ENCODE measurements at places on chromosomes 7 and 10.

GRCh38 chr7:128389618-128390329, 20.0 kb downstream of the IMPDH1 start:
- DNase-seq, result no peak

DNA sequence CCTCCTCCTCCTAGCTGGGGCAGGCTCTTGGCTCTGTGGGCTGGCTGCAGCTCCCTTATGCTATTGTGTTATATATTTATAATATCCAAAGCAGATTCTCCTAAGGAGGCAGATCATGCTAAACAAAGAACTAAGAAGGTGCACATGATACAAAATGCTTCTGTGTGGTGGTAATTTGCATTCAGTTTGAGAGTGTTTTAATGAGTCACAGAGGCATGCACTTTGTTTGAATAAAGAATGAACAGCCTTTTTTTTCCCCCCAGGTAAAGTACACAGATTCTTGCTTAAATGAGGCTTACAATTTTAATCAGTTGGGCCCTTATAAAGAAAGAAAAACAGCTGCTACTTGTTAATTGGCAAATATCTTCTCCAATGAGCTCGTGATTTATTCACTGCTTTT, 95.0 kb downstream of the FANK1 start:
- no peak for DNase-seq

DNA sequence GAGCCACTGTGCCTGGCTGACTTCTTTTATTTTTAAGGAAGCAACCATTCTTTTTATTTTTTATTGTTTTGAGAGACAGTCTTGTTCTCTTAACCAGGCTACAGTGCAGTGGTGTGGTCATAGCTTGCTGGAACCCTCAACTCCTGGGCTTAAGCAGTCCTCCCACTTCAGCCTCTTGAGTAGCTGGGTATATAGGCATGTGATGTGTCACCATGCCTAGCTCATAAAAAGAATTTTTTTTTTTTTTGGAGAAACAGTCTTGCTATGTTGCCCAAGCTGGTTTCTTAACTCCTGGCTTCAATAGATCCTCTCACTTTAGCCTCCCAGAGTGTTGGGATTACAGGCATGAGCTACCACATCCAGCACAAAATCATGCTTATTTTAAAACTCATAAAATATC, 5.8 kb downstream of the MCU start:
- peak; percentile 51 for DNase-seq

GRCh38 chr7:152414779-152415178, 21.0 kb downstream of the KMT2C start:
- no peak for DNase-seq

DNA sequence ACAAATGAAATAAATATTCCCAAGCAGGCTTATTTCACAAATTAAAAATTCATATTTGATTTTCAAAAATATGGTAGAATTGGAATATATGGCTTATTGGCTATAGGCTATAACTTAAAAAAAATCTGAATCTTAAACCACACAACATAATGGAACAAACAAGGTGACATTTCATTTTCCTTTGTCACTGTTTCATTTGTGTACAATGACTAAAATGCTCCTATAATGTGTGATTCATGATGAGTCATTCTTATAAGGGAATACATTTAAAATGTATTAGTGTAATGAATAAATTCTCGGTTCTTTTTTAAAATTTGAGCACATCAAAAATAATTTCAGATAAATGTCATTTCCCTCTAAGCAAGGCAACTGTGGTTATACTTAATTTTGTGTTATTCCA, 148.0 kb upstream of the ANK3 start:
- DNase-seq, result no peak

GRCh38 chr10:46198516-46198915, 88.3 kb upstream of the ANTXRL start:
- DNase-seq, result peak; percentile 30

DNA sequence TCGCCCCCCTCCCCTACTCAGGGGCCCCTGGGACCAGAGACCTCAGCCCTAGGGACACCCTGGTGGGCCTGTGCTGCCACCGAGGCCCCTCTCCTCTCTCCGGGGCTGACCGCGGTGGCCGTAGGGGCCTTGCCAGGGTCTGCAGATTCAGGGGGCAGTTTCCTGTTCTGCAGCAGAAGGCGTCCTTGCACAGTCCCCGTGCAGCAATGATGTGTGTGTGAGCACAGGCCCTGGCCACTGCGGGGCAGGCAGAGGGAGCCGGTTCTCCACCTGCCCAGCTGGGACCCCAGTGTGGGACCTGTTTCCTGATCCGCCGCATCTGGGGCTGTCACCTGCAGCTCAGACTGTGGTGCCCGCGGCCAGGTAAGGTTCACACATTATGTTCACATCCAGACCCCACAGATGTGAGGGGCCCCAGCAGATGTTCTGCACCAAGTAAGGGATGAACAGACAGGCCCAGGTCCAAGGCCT, 60.7 kb upstream of the DNAJB6 start:
- no peak for DNase-seq

GRCh38 chr7:67019562-67020390, 23.1 kb downstream of the TYW1 start:
- no peak for DNase-seq

DNA sequence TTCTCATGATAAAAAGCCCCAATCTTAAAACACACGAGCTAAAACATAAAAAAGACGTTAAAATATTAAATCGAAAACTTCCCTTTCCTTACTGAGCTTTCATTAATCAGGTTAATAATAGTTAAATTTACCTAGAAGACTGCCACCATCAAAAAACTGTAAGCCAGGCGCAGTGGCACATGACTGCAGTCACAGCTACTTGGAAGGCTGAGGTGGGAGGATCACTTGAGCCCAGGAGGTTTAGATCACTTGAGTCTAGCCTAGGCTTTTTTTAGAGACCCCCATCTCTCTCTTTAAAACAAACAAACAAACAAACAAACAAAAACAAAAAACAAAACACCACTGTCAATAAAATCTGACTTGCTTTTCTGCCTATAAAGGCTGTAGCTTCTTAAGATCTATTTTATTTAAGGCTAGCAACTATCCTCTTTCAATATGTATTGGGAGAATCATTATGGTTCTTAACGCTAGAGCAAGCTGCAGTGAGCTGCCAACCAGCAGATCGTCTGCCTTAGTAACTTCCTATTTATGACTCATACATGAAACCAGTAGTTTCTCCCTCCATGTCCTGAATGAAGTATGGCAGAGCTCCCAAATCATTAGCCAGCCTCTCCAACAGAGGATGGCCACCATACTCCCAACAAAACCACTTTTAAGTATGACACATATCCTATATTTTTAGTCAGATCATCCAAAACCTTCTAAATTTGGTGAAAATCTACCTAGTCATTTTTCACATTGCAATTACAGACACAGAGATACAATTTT, 163.7 kb downstream of the SRPK2 start:
- DNase-seq, result peak; percentile 86

GRCh38 chr10:83991986-83992753, 147.1 kb upstream of the GHITM start:
- DNase-seq, result peak; percentile 28

- no peak for DNase-seq
These were observed 175.0 kb downstream of the POU6F2 start for GRCh38 chr7:39152701-39153100.

- no peak for DNase-seq
These were observed 40.8 kb upstream of the SLC35B4 start for GRCh38 chr7:134357486-134357885.

- DNase-seq, result no peak
These were observed 36.7 kb downstream of the PAPOLB start for GRCh38 chr7:4825081-4825480.

GRCh38 chr7:1101563-1102431, 13.9 kb downstream of the GPER1 start:
- DNase-seq, result no peak

DNA sequence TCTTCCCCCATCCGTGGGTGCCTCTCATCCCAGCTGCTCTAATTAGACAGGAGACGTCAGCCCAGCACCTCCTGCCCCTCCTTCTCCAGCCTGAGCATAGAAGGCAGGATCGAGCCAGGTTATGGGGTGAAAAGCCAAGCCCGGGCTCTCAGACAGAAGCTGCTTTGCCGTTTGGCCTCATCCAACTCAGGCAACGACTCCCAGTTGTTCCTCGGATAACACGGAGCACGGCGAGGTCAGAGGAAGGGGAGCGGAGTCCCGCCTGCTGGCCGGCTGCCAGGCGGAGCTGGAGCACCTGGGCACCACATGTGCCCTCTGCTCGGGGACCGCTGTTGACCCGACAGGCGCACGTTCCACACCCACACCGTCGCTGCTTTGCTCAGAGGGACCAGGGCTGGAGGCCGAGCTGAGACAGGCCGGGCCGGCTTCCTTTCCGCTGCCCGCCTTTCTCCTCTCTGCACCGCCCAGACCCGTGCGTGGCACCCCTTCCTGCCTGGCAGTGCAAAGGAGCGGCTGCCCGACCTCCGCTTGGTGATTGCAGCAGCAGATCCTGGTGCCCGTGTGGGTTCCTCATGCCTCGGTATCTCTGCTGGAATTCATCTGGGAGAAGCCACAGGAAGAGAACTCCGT, 21.6 kb upstream of the UNCX start:
- no peak for DNase-seq

DNA sequence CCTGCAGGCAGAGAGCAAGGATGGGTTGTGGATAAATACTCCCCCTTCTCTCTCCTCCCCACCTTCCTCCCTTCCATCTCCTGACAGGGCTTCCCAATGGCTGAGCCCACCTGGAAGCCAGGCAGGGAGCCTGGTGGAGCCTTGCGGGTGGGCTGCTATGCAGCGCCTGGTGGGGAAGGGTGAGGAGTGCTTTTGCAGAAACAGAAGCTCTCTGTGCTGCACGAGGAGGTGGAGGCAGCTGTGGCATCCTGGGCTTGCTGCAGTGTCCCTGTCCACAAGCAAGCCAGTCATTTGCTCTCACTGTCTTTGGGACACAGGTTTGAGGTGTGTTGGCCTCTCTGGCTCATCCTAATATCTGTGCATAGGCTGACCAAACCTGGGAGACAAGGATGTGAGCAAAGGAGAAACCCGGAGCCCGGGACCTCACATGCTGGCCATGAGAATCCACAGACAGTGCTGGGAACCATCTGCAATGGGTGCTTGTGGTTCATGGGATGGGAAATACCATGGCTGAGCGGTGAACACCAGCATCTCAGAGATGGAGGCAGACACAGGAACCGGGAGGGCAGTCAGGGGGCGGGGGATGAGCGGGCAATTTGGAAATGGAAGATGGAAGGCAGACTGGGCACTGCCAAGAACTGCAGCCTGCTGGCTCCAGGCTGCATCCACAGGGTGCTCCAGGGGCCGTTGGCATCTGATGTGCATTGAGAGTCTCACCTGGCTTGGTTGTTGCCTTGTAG, 364.2 kb downstream of the GLRX3 start:
- DNase-seq, result no peak

- no peak for DNase-seq
These were observed 35.3 kb downstream of the ABCB5 start for GRCh38 chr7:20650782-20651181.

GRCh38 chr7:69849268-69849667, 251.0 kb downstream of the AUTS2 start:
- DNase-seq, result no peak

DNA sequence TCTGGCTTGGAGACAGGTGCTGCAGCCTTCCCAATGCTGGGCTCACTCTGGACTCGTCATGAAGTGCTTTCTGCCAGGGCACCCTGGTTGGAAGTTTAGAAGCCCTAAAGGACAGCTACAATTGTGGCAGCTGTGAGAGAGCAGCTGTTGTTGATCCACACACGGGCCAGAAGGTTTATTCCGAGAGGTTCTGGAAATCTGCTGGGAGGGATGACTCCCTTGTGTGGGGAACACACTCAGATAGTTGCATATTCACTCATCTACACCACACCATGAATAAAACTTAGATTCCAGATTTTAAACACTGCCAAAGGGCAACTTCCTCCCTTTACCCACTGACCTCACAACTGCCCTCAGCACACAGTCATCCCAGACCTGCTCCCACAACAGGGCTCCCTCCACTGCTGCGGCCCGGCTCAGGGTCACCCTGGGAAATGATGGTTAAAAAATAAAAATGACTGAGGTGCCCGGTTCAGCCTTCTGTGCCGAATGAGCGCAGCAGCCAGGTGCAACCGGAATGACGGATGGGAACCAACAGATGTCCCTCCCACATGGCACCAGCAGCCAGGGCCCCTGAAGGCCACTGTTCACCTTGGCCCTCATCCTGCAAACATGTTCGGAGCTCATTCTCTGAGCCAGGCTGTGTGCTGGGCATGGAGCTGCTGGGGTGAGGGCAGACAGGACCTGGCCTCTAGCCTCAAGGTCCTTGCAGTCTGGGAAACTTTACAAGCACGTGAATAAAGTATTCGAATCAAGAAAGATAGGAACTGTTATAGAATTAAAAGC, 40.2 kb downstream of the ASB13 start:
- DNase-seq, result no peak

DNA sequence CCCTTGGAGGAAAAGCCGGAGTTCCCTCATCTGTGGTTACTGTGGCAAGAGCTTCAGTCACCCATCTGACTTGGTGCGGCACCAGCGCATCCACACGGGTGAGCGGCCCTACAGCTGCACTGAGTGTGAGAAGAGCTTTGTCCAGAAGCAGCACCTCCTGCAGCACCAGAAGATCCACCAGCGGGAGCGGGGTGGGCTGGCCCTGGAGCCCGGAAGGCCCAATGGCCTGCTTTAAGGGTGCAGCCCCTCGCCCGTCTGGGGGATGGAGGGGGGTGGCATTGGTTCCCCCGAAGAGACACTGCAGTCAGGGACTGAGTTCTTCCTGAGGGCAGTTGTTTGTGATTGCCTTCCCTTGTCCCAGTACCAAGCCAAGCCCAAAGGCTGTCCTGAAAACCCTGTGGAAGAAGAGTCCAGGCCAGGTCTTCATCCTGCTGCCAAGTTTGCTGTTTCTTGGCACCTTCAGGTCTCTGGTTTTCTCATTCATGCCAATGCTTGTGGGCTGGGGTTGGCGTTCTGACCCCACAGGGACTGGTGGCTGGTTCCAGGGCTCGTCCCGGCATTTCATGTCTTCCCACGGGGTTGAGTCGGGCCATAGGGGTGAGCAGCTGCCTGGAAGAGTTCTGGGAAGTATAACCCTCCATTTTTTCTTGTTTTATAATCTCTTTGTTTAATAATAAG, 7.7 kb upstream of the ZNF783 start:
- DNase-seq, result no peak

DNA sequence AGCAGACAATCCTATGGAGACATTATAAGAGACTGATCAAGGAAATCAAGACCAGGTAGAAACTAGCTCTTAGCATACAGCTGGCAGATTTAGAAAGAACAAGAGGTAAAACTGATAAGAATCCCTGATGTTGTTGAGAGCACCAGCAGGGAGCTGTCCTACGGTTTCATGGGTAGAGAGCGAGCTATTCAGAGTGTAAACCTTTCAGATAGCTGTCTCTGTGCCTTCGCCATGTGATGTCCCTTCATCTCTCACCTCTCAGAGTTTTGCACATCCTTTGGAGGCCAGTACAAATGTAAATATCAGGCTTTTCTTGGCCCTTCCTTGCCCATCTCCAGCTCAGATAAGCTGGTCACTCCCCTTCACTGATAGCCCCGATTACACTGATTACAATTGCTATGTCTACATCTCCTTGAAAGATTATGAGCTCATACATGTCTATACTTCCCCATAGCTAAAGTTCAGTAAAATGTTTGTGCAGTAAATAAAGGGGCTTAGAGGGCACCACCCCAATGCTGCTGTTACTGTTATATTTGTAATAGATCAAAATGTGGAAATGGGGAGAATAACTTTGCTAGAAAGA, 21.9 kb downstream of the THSD7A start:
- DNase-seq, result no peak
